Jurkat, Clone E6-1 (cell line): ENCODE measurements at places on chromosomes 6 and 20.

DNA sequence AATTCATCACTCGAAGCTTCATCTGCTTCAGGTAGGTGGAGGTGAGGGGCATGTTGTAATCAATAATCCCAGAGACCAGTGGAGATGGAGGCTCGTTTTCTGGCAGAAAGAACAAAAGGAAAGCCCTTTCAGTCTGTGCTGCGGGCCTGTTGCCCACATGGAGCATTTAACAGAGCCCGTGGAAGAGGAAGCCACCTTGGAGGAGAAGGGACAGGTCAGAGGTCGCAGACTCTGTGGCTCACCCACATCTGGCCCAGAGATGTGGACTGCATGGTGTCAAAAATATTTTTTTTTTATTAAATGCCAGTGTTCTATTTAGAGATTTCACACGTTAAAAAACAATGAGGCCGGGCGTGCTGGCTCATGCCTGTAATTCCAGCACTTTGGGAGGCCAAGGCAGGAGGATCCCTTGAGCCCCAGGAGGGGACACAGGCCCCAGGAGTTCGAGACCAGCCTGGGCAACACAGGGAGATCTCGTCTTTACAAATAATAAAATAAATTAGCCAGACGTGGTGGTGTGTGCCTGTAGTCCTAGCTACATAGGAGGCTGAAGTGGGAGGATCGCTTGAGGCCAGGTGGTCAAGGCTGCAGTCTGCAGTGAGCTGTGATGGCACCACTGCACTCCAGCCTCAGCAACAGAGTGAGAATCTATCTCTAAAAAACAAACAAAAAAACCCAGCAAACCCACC lies 73.6 kb downstream of the NOL4L start:
- DNase-seq: no peak

DNA sequence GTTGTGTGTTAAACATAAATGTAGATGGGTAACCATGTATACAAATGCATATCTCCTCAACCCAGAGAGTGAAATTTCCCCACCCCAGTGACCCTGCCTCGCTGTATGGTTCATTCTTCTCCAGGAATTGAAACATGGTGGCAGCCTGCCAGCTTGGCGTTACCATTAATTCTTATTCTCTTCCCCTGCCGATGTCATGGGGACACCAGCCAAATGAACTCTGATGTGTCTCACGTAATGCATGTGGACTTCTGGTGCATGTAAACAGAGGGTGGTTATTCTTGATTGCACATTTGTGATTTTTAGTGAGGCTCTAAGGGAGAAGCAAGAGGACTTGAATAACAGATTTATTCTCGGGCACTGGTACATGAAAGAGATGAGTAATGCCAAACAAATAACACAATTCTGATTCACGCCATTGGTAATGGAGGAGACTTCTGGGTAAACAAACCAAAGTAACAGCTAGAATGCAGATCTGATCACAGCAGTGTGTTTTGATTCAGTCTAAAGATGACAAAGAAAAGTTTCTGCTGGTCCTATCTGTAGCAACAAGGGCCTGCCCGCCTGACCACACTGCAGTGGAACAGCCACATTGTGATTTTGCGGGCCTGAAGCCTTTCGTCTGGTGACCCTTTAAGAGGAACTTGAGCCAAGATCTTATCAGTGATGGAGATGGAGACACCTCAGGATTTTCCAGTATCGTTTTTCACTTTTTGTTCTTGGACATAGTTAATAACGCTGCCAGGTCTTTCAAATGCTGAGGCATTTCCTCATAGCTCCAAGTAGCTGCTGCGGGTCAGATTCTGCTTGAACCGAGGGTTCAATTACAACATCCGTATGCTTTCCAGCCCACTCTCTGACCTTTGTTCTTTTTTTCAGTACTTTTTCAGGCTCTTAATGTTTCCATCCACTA lies 171.8 kb upstream of the AKAP12 start:
- no peak for DNase-seq

DNA sequence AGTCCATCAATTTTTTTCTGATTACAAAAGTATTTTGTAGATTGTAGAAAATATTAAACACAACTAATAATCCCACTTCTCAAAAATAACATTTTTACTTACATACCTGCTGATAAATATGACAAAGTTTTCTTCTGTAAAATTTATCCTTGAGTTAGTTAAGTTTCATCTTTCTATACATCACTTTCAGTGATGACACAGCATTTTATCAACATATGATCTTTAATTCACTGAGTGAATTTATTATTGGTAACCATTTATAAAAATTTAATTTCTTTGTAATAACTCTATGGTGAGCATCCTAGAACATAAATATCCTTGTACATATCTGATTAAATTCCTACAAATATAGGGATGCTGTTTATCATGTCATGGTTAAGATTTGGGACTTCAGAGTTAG lies 385.0 kb upstream of the SLC35B3 start:
- no peak for DNase-seq

- no peak for DNase-seq
Measured at GRCh38 chr6:19669206-19669605, 168.0 kb upstream of the ID4 start.

DNA sequence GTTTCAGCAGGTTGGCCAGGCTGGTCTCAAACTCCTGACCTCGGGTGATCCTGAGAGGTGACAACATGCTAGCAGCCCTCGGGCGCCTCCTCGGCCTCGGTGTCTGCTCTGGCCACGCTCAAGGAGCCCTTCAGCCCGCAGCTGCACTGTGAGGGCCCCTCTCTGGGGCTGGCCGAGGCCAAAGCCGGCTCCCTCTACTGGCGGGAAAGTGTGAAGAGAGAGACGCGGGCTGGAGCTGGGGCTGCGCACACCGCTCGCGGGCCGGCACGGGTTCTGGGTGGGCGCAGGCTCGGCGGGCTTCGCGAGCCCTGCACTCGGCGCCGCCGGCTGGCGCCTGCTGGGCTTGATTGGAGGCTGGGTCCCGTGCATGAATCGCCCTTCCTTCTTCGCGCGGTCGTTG lies 80.8 kb upstream of the RBM24 start:
- no peak for DNase-seq

DNA sequence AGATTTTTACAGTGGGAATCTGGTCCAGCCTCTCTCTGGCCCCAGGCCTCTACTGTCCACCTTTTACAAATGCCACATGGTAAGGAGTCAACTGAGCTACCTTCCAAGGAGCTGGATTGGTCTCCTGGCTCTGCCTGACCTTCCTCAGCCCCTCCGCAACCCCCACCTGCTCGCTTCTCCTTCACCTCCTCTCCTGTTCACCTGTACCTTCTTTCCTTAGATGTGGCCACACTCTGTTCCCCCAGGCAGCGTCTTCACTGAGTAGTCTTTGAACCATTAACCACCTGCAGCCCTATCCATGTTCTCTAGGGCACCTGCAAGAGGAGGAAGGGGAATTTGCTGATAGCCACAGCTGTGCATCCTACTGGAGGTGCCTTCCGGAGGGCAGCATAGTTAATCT lies 55.3 kb upstream of the DDR1 start:
- DNase-seq: no peak

DNA sequence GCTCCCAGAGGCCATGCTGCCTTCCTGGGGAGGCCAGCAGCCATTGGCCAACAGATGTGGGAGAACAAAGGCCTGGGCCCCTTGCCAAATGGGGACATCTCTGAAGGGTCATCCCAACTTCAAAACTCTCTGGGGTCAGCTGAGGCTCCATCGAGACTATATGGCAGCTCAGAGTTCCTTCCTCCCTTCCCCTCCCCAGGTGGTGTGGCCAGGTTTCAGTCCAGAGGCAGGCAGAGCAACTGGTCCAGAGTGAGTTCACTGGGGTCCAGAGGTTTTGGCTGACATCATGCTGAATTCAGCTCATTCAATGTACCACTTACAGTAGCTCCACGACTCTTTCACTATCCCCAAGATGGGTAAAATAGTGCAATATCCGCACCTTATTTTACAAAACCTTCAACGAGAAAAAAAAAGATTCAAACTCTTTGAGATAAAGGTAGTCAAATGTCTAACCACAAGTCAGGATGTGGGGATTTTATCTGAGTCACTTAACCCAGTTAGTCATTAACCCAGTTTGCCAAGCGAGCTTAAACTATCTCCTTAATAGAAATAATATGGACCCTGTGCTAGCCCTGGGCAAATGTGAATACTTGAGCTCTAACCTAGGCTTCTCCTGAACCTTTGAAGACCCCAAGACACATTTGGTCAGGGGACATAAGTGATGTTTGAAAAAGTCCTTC lies 108.4 kb upstream of the PLEKHG1 start:
- peak; percentile 28 for DNase-seq

DNA sequence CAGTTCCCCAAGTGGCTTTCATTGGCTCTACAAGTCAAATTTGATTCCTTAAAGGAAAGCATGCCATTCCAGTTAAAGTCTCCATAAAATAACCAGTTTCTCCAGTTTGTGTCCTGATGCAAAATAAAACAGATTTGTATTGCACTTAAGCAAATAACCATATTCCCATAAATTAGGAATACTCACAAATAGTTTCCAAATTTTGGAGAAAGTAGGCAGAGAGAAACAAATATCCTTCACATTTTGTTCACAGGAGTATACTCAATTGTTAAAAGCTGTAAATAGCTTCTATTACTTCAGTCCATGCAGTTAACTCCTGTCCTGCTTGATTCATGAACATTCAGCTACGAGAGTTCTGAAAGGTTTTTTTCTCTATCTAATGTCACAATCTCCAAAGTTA lies 281.4 kb upstream of the RGS17 start:
- DNase-seq: no peak

DNA sequence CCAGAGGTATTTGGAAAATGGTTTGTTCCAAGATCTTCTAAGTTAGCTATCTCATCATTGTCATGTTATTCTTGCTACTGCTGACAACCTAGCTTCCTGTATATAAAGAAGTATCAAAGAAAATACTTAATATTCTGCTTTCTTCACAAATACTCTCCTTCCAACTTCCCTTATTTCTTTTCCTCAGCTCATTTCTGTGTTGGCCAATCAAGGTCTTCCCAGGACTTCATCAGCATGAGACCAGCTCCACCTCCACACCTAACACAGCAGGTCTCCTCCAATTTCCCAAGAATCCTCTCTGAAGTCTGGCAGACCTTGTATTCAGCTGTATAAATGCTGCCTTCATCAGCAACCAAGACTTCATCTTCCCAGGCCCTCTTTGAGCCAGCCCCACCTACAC lies 538.6 kb upstream of the JARID2 start:
- DNase-seq: no peak

DNA sequence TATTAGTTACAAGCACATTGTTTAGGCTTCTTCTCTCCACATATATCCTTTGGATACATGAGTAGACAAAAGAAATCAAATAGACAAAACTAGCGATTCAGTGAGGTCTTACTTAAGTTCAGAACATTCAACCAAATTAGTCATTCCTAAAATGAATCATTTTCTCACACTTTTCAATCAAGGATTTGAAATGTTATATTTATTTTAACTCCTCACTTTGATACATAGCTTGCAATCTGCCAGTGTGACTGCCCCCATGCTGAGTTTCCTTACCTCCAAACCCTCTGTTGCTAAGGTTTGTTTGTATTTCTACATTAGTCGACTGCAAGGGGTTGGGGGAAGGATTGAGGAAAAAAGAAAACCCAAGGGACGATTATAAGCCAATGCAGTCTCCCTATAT lies 3.5 kb upstream of the MOXD1 start:
- no peak for DNase-seq

- DNase-seq: no peak
Measured at GRCh38 chr6:136501096-136501495, 49.1 kb downstream of the MAP7 start.

- DNase-seq: no peak
Measured at GRCh38 chr6:44234101-44235025, 11.0 kb downstream of the SLC29A1 start.

DNA sequence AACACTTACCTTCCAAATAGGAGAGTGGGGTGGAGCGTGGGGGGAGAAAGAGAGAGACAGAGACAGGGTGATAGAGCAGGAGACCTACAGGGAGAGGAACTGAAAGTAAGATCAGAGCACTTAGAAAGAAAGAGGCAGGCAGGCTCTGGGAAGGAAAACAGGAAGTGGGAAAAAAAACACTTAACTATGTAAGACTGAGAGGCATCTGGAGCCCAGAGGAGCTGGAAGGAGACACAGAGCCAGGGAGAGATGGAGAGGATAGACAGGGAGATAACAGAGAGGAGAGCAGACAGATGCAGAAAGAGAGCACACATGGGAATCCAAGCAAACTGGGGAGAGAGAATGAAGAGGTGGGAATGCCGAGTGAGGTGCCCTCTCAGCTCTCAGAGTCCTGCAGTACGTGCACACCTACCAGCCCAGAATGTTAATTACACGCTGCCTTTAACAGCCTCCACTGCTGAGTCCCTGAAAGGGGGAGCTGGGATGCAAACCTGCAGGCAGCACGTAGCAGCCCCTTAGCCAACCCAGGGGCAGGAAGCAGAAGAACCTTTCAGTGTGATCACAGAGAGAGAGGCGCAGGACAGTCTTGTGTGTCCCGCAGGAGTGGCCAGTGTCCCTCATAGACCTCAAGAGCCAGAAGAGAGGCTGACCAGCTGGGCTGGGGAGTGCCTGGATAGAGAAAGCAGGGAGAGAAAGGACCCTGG lies 132.7 kb upstream of the LRFN2 start:
- no peak for DNase-seq

- DNase-seq: no peak
Measured at GRCh38 chr6:28906669-28907068, 17.1 kb downstream of the TRIM27 start.

DNA sequence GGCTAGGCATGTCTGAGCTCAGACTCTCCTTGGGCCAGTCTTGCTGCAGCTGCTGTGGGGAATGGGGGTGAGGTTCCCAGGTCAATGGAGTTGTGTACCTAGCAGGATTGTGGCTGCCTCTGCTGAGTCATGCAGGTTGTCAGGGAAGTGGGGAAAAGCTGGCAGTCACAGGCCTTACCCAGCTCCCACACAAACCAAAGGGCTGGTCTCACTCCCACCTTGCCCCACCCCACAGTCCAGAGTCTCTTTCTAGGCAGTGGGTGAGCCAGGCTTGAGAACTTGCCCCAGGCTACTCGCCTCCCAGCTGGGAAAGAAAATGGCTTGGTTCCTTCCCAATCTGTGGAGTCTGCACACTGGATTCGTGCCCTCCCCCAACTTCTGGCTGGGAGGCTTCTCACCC lies 65.7 kb downstream of the SCP2D1 start:
- DNase-seq: no peak

GRCh38 chr6:76790881-76791280 lies 672.4 kb downstream of the HTR1B start:
- DNase-seq: no peak

GRCh38 chr6:11160199-11160598 lies 48.7 kb upstream of the ERVFRD-1 start:
- no peak for DNase-seq

DNA sequence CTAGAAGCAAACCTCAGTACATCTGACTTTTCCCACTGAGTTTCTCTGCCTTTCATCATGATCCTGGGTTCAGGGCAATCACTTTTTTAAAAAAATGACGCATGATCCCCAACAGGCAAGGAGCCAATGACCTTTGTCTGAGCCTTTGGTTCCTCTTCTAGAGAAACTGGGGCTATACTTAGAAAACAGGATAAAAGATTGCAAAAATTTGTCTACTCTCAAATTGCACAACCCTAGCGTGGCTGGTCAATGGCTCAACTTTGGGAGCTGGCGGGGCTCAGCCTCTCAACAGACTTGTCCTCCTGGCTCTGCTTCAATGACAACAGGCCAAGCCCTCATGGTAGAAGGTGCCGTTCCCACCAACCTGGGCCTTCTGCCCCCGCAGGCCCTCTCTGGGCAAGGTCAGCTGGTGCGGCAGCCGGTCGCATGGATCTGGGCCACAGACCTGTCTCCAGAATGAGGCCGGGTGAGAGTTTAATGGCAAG lies 48.7 kb downstream of the PDYN start:
- DNase-seq: no peak
